ENCODE measurements at places on chromosomes 5 and 9. TPM values are rescaled to one million over a fixed set of nuclear protein-coding genes. Genes with fewer than 3 reads are reported as not detected.

Gene MORN5
- total RNA-seq: not detected

Gene ELAVL2
- total RNA-seq: 2.2 TPM

Gene CNTFR
- total RNA-seq: 8.3 TPM

Gene ASPN
- 2.9 TPM for total RNA-seq

Gene VCP
- total RNA-seq: 130 TPM

GRCh38 chr5:11785771-11786352 lies 118.4 kb downstream of the CTNND2 start:
- DNase-seq: no peak

GRCh38 chr9:122695696-122696095 lies 20.8 kb downstream of the OR1L3 start:
- no peak for DNase-seq

DNA sequence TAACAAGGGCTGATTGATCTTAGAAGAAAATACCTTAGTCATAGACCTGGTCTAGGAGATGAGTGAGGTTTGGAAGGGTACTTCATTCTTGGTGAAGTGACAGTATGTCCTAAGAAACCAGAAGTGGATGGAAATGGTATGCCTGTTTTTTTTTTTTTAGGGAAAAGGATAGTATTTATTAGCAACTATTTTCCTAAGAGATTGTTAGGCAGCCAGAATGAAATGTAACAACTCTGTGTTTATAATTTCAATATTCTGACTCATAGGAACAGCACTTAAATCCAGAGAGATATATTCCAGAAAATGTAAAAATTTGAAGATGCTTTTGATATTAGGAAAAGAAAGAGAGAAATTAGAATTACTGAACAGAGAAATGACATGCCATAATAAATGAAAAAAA lies 21.2 kb upstream of the ARL14EPL start:
- no peak for DNase-seq

DNA sequence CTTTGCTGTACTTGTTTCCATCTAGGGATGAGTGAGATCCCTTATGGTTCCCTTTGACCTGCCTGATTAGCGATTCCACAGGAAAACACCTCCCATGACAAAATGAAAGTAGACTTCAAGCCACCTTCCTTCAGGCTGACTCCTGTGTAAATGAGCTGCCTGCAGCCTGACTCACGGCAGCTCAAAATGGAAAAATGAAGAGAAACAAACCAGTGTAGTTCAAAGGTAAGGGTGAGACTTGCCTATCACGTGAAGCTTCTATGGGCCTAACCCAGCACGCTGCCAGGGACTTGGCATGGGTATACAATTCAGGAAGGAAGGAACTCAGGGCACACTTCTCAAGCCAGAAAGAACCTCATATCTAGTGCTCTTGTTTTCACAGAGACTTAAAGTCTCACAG lies 110.1 kb upstream of the LRRTM2 start:
- no peak for DNase-seq

DNA sequence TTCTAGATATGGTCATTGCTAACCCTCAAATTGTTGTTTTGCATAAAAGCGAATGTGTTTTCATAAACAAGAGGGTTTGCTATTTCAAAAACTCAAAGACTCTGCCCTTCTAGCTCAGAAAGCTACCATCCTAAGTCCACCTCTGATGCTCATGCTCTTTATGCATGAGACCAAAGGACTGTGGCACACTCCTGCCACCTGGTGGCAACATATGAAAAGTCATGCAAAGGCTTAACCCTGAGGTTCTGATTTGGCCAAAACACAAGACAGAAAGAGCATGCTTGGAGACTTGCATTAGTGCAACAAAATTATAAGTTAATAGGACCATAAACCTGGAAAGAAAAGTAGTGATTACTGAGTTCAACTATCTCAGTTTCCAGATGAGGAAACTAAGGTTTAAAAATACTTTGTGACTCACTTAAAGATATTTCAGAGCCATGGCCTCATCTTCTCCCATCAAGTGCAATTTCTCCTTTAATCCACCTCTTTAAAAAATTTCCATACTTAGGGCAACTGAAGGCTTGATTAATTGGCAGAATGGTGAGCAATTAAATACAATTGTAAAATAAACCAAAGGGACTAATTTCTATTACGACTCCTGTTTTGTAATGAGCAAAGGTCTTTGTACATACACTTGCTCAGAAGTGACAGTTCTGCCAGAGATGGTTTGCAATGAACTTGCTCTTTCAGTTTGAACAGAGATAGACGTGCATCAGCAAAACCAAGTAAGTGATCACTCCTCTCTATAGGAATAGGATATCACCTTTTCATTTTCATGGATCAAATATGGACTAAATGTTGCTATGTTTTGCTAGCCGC lies 110.7 kb upstream of the RAD23B start:
- DNase-seq: no peak

GRCh38 chr5:170410401-170410800 lies 21.2 kb upstream of the KCNMB1 start:
- DNase-seq: no peak

- no peak for DNase-seq
Measured at GRCh38 chr5:180339583-180340183, 13.5 kb downstream of the GFPT2 start.

- DNase-seq: no peak
Measured at GRCh38 chr5:61332358-61332749, 296 bp downstream of the ZSWIM6 start.

DNA sequence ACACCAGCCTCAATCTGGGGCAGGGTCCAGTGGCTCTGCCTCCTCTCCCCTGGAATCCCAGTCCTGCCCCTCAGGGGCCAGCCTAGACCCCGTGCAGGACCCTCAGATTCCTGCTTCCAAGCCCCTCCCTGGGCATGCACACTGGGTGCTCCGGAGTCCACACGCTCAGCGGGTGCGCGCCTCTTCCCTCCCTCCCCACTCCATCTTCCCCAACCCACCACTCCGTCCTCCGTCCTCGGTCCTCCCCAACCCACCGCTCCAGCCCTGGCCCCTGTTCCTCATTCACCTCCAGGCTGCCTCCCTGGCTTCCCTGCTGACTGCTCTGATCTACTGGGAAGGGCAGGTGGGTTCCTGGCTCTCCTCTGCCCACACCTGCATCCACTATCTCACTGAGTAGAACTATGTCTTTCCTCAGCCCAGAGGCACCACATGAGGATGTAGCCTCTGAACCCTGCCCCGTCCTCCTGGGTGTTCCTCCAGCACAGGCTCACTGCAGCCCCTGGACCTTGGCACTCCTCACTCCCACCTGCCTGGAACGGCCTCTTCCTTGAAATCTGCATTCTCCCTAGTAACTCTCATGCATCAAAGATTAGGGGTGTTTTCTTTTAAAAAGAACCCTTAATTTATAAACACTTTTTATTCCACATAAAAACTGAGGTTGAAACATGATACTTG lies 92.8 kb downstream of the CAMSAP1 start:
- no peak for DNase-seq

DNA sequence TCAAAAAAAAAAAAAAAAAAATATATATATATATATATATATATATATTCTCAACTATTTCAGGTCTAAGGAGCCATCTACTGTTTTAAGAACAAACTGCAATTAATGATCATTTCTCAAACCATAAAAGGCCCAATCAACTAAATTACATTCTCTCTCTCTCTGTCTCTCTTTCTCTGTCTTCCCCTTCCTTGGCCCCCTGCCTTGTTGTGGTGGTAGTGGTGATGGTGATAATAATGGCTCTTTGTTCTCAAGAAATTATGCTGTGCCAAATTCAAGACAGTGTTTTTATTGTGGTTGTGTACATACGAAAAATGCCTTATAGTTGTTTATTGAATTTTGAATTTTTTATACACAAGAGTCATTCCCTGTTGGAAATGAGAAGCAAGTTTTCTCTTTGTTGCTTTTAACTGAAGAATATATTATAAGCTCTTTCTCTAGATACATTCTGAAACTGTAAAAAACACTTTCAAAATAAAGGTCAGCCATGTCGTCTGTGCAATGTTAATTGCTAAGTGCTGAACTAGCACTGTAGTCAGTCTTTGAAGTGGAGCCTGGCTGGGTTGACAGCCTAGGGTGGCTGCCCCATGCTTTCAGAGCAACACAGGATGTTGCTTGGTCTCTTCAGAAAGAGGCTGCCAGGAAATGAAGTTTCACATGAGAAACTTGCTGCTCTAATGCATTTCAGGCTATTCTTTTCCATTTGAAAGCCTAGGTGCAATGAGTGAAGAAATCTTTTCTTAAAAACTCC lies 96.0 kb downstream of the HINT1 start:
- no peak for DNase-seq

DNA sequence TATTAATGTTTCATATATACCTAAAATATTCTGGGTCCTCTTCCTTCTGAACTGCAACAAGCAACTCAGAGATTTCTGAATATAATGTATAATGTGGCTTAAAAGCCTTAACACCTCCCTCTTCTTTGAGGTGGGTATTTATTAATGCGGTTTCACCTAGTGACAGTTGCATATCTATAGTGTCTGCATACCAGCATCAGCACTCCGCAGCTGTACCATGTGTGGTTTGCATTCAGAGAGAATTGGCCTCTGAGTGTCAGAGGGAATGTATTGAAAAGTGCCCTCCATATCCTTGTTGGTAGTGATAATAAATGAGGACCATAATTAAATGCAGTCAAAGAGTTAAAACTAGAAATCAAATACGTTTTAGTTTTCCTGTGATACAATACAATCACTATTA lies 256.6 kb upstream of the ARRDC3 start:
- DNase-seq: no peak

GRCh38 chr5:17259630-17260257 lies 42.3 kb downstream of the BASP1 start:
- no peak for DNase-seq

- DNase-seq: no peak
Measured at GRCh38 chr5:146624179-146624578, 108.2 kb upstream of the GPR151 start.

- no peak for DNase-seq
Measured at GRCh38 chr5:74294231-74294705, 346.3 kb downstream of the ENC1 start.

DNA sequence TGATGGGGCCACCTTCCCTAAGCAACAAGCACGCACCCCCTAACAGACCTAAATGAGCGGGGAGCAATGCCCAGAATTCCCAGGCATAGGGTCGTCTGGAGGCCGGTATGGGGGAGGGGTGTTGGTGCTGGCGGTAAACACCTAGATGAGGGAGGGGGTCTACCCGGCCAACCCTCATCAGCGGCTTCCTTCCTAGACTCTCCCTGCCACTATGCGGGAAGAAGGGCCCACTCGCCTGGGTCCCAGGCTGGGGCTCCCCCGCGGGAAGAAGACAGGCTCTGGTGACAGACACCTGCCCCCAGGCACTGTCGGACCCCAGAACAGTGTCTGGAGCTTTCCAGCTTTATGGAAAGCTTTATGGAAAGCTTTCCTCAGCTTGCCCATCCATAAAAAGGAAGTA lies 519.0 kb upstream of the SEMA6A start:
- no peak for DNase-seq

- DNase-seq: no peak
Measured at GRCh38 chr9:135903786-135904520, 3.4 kb downstream of the CAMSAP1 start.

GRCh38 chr5:90894866-90895420 lies 336.3 kb downstream of the ADGRV1 start:
- no peak for DNase-seq

DNA sequence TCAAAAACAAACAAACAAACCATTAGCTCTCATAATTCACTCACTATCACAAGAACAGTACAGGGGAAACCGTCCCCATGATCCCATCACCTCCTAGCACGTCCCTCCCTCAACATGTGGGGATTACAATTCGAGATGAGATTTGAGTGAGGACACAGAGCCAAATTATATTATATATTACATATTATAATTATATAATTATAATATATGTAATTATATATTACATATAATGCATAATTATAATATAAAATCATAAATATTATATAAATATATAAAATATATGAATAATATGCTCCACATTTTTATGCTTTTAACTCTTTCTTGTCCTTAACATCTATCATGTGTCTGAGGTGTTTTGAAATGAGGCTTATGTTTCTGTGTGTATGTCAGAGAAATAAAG lies 3.4 kb upstream of the C9 start:
- no peak for DNase-seq

DNA sequence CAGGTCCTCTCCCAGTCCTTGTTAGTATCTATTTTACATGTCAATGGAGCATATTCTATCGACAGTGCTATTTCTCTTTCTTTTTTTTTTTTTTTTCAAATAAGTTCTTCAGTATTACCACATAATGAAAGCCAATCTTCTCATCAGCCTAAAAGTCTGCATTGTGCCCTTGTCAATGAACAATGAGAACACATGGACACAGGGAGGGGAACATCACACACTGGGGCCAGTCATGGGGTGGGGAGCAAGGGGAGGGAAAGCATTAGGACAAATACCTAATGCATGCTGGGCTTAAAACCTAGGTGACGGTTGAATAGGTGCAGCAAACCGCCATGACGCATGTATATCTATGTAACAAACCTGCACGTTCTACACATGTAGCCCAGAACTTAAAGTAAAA lies 47.7 kb upstream of the TEX48 start:
- DNase-seq: no peak

DNA sequence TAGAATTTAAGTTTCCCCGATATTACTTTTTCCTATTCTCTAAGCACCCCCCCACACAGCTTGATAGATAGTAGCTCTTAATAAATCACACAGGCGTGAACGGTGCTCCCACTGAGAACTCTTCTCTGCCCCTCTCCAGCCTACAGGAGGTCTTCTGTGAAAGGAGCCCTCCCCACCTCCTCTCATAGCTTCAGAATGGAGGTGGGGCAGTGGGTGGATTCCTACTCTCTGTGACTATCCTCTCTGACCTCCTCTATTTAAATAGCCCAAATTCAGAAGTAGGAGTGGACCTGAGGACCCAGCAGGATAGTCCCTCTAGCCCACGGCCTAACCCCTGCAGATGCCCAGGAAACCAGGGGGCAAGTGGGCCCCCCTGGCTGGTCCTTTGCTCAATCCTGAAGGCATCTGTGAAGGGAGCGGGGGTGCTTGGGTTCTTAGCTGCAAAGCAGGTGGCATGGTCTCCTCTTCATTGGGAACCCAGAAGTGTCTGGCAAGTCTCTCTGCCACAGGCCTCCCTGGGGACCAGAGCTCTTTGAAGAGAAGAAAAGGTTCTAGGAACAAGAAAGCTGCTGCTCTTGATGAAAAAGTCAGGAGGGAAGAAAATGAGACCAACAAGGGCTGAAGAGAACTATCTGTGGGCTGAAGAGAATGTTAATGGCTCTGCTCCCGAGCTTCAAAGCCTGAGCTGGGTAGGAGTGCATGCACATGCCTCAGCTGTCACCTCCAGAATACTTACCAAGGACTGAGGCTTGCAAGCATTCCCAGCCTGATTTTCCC lies 21.1 kb upstream of the HSPA9 start:
- DNase-seq: no peak

- no peak for DNase-seq
Measured at GRCh38 chr9:86792136-86792535, 155.2 kb downstream of the GAS1 start.

Measured in vagina (tissue), 2 donors.